Stimulated activated CD8-positive, alpha-beta memory T cell treated with anti-CD3 and anti-CD28 coated beads, Interleukin-7, amount 100 ng/mL, for 48 hours (primary cell): ENCODE measurements at places on chromosomes 4 and X.

- no peak for DNase-seq
These were observed 13.2 kb downstream of the TRIM2 start for GRCh38 chr4:153217440-153217839.

GRCh38 chr4:168164915-168165548 lies 72.7 kb downstream of the ANXA10 start:
- no peak for DNase-seq

DNA sequence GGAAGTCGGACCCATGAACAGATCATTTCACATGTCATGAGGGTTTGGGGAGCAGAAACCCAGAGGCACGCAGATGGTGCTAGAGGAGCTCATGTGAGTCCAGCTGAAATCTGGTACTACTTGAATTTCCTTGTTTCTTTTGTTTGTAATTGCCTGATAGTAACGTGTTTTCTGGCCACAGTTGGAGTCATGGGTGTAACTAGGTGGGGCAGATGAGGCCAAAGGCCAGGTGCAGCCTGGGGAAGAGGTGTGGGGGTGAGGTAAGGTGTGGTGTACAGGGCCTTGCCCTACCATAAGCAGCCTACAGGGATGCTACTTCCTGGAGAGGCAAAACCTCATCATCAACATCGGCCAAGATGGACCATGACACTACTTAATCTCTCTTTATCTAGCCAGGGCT lies 271.4 kb downstream of the PTTG2 start:
- DNase-seq: no peak

GRCh38 chrX:102712981-102713625 lies 855 bp downstream of the GPRASP2 start:
- DNase-seq: no peak

DNA sequence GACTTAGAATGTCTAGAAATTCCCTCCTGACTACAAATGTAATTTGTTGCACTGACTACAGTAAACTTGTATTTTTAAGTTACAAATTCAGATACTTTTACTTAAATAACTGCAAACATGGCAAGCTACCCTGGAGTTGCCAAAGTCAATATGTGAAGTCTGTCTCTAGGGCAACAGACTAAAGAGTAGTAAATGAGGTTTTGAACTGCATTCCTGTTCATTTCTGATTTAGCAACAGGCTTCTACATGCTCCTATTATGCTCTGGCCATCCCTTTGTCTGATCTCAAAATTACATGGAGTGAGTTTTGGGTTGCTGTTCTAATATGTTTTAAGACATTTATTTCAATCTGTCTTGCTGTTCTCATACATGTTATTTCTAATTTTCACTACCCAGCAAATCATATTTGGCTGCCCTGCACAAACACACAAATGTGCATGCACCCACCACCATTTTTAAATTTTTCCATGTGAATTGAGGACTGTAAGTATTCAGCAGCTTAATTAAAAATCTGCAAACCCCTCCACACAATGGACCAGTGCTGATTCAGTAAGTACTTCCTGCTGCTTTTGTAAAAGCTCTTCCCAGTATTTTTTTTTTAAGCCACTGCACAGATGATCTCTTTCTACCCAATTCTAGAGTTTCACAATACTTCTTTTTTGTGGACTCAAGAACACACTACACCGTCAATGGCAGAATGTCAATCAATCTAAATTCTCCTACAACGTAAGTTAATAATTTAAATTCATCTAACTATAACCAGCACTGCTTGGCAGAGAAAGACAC lies 26.7 kb downstream of the SH3RF1 start:
- DNase-seq: no peak

- no peak for DNase-seq
These were observed 47.6 kb downstream of the POLA1 start for GRCh38 chrX:24741330-24741729.

GRCh38 chrX:56764153-56764974 lies 35.3 kb downstream of the NBDY start:
- no peak for DNase-seq
